ENCODE measurements at places on chromosomes 16 and 17.
A peak's percentile ranks its signal among the peaks of the same experiment; 100 is the strongest.

GRCh38 chr17:82602487-82602886 is 45.8 kb downstream of the WDR45B start:
- no peak for DNase-seq

- DNase-seq, result no peak
Observed at GRCh38 chr17:69981441-69981840, 93.6 kb upstream of the KCNJ16 start.

GRCh38 chr17:17565471-17566339 is 25.8 kb downstream of the PEMT start:
- no peak for DNase-seq

DNA sequence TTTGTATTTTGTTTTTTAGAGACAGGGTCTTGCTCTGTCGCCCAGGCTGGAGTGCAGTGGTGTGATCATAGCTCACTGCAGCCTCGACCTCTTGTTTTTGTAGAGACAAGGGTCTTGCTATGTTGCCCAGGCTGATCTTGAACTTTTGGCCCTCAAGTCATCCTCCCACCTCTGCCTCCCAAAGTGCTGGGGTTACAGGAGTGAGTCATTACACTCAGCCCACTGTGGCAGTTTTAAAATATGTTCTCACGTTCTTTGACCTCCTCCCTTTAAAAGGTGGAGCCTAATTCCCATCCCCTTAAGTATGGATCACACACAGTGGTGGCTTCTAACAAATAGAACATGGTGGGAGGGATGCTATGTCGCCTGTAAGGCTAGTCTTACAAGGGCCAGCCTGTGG is 67.7 kb downstream of the ZDHHC7 start:
- no peak for DNase-seq

DNA sequence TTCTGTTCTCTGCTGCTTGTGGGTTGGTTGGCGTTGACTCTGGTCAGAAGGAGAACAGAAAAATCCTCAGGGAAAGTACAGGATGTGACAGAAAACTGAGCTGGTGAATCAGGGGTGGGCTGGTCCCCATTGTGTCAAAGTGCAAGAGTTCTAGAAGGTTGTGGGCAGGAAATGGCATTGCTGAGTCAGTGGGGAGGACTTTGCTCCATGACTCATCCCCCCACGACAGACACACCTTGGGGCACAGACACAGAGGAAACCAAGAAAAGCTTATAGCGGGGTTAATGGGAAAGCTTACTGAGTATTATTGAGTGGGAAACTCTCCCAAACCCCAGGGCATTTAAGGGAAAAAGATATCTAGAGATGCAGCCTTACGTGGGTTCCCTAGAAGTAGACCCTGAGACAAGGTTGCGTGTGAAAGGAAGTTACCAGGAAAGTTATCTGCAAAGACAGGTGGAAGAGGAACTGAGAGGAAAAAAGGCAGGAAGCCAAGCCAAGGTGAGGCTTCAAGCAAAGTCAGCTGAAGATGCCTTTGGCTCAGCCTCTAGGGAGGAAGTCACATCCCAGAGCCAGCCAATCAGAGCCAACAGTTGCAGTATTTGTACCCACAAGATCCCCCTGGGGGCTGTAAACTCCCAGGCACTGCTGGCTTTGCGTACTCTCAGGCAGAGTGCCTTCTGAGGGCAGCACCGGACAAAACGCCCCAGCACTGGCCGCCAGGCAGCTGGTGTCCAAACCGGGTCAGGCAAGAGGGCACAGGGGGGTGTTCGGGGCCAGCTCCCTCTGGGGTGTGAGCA is 86.4 kb downstream of the FOXL1 start:
- DNase-seq, result no peak

GRCh38 chr16:57299719-57300386 is 15.4 kb upstream of the PLLP start:
- DNase-seq, result peak; percentile 85

DNA sequence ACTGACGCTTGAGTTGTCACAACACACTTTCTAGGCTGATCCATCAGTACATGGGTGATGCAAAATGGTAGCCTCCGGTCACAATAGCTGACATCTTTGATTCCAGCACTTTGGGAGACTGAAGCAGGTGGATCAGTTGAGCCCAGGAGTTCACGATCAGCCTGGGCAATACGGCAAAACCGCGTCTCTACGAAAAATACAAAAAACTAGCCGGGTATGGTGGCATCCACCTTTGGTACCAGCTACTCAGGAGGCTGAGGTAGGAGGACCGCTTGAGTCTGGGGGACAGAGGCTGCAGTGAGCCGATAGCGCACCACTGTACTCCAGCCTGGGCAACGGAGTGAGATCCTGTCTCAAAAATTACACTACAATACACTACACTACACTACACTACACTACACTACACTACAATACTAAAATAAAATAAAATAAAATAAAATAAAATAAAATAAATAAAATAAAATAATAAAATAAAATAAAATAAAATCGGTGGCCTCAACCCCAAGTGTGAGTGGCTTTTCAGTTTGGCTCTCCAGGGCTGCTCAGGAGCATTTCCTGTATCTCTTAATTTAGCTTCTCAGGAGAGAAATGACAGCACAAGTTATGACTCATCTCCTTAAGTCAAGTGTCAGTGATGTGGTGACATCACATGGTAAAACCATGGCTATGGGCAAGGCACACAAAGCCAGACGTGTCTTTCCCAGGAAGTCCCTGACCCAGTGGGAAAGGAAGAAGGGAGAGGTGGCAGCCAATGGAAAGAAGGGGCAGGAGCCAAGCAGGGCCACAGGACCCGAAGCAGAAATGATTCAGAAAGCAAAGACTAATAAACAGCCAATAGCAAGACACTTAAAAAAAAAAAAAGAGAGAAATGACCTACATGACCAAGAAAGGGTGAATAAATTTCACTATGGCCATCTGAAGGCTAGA is 75.3 kb upstream of the TBC1D3K start:
- DNase-seq, result no peak

- no peak for DNase-seq
Observed at GRCh38 chr16:7763111-7763510, 430.5 kb downstream of the RBFOX1 start.

GRCh38 chr16:1613728-1614455 is 1.7 kb downstream of the CRAMP1 start:
- DNase-seq, result peak; percentile 14

- DNase-seq, result no peak
Observed at GRCh38 chr16:81493755-81494433, 49.3 kb downstream of the CMIP start.

DNA sequence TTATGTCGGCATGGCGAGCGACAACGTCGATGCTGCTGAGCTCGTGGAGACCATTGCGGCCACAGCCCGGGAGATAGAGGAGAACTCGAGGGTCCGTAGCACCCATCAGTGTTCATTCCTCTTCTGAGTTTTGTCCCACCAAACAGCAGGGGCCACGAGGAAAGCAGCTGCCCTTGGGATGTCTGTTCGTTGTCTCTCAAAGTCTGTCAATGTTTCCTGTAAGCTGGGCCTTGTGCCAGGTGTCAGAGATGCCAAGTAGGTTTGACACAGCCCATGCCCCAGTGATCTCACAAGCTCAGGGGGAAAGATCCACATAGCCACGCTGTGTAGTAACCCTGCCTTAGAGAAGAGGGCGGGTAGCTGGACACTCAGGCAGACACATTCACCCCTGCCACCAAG is 22.6 kb downstream of the NTAN1 start:
- DNase-seq, result no peak

DNA sequence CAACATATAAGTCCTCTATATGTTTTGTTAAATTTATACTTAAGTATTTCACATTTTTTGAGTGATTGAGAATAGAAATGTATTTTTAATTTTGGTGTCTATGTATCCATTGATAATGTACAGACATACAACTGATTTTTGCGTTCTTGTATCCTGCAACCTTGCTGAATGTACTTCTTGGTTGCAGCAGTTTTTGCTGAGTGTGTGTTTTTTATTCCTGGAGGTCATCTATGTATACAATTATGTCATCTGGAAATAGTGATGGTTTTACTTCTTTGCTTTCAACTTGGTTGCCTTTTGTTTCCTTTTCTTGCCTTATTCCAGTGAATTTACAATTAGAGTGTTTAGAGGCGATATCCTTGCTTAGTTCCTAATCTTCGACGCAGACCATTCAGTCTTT is 67.5 kb upstream of the NETO2 start:
- no peak for DNase-seq

DNA sequence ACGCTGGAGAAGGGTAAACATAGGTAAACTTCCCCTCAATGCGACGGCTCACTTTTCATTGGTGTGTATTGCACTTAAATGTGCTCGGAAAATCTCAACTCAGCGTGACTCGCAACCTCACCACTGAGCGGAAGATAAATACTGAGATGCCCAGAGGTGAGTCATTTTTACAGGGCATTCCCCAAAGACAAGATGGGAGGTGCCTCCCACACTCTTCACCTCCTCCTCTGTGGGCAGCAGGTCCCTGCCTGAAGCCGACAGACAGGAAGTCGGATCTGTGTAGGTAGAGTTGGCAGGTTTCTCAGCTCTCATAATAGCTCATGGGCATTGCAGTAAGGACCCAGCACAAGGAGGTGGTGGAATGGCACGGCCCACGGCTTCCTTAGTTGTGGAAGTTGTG is 274.6 kb upstream of the HSBP1 start:
- DNase-seq, result no peak

DNA sequence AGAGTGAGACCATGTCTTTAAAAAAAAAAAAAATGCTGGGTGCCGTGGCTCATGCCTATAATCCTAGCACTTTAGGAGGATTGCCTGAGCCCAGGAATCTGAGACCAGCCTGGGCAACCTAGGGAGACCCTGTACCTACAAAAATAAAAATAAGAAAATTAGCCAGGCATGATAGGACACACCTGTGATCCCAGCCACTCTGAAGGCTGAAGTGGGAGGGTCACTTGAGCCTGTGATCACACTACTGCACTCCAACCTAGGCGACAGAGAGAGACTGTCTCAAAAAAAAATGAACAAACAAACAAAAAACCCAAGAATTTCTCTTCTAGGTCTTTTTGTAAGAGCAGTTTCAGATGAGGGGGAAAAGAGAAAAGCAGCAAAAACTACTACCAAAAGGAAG is 34.6 kb downstream of the NME2 start:
- no peak for DNase-seq

GRCh38 chr17:596763-597644 is 117.6 kb downstream of the VPS53 start:
- DNase-seq, result no peak

- no peak for DNase-seq
Observed at GRCh38 chr16:15773968-15774367, 82.9 kb downstream of the MYH11 start.

DNA sequence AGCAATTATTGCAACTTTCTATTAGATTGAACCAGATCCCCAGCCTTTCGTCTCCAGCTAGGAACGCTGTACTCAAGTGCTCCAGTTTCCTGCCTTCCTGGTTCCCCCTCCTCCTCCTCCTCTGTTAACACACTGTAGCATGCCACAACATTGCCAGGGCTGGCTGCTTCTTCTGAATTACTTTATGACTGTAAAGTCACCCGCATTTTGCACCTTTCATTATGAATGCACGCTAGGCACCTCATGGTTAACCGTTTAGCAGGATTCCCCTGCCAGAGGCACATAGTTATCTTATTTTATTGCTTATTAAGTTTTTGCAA is 4.5 kb downstream of the ZNF423 start:
- DNase-seq, result no peak

DNA sequence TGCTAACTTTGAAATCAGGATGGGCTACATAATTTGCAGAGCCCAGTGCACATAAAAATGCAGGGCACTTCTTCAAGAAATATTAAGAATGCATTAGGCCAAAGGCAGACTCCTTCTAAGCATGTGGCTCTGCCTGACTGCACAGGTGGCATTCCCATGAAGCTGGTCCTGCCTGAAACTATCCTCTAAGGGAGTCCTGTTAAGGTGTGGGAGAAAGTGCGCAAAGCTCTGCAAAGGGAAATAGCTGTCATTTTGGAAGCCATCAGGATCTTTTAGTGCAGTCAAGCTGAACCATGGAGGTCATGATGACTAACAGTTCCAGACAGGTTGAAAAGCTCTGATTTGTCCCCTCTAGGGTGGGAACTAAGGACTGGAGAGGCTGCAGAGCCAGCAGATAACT is 41.9 kb upstream of the CRHR1 start:
- DNase-seq, result no peak

GRCh38 chr17:9150446-9151090 is 129.3 kb downstream of the NTN1 start:
- DNase-seq, result no peak

DNA sequence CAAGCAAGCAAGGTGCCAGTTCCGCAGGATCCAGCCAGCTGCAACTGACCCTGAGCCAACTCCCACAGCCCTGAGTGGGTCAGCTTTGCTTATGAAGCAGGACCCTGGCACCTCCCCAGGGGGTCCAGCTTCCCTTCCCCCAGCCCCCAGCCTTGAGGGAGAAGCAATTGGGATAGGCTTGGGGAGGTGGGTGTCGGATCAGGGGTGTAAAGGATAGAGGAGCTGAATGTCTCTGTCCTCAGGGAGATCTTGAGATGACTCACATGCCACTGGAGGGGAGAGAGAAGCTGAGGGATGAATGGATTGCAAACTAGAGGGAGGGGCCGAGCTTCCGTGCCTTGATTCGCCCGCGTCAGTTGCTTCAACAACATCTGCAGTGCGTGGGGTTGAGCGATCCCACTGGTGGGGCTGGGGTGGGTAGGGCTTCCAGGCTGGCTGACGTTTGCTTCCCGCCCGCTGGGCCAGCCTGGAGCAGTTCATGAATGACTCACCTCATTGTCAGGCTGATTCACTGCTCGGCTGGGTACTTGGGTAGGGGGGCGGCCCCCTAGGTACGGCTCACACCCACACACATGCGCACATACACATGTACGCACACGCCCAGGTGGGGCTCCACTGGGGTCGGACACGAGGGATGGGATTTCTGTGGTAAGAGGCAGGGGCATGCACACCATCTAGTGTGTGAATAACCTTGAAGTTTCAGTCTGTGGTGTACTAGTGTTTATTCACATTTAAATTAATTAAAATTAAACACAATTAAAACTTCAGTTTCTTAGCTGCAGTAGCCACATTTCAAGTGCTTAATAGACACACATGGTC is 3.6 kb upstream of the HROB start:
- no peak for DNase-seq

- DNase-seq, result no peak
Observed at GRCh38 chr16:3118204-3118790, 5.9 kb downstream of the ZNF205 start.

- no peak for DNase-seq
Observed at GRCh38 chr17:1577583-1578013, 15.0 kb upstream of the PITPNA start.

DNA sequence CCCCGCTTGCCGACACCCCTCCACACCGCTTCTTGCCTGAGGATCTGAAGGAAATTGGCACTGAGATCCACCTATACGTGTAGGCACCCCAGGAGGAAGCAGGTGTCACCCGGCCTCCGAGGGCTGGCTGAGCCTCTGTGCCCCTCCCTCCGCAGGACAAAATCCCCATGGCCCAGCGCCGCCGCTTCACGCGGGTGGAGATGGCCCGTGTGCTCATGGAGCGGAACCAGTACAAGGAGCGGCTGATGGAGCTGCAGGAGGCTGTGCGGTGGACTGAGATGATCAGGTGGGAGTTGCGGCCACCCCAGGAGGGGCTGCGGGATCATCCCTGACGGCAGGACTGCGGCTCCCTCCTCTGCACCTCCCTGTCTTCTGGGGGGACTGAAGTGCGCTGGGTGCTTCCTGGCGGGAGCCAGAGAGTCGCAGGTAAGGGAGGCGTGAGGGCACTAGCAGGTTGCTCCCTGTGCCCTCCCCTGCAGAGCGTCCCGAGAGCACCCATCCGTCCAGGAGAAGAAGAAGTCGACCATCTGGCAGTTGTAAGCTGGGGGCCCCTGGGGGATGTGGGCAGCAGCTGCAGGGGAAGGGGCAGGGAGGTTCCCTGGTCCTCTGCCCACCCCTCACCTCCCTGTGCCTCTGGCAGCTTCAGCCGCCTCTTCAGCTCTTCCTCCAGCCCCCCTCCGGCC is 9.0 kb downstream of the NME3 start:
- no peak for DNase-seq

GRCh38 chr17:45823598-45823997 is 21.1 kb upstream of the SPPL2C start:
- DNase-seq, result no peak

All from effector memory CD8-positive, alpha-beta T cell (primary cell).